ENCODE measurements at places on chromosomes 3 and 15. TPM values are rescaled to one million over a fixed set of nuclear protein-coding genes. Genes with fewer than 3 reads are reported as not detected.

DNA sequence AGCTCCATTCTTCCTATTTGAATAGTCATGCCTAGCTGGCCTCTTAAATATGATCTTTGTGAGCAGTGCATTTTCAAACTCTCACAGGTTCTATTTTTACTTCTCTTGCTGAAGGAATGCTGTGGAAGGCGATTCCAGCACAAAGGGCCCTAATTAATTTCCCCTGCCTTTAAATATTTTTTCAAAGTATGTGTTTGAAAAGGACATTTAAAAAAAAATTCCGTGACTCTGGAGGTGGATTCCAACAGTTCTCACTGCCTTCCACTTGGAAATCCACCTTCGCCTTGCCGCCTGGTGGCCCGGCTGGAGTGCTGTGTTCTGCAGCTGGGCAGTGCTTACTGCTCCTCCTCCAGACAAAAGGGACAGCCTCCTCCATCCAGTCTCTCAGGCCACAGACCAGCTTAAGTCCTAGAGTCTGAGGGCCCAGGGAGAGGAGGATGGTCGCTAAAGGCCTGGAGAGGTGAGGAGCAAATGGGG is 61.5 kb upstream of the CORO2B start:
- no peak for DNase-seq

DNA sequence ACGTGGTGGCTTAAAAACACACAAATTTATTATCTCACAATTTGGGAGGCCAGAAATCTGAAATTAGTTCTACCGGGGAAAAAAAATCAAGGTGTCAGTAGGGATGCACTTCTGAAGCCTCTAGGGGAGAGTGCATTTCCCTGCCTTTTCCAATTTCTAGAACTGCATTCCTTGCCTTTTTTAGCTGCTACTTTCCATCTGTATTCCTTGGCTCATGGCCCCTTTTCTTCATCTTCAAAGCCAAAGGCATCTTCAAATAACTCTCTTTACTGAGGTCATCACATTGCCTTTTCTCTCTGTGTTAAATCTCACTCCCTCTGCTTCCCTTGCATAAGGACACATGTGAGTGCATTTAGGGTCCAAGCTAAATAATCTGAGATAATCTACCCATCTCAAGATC is 69.5 kb upstream of the NEO1 start:
- DNase-seq, result no peak

DNA sequence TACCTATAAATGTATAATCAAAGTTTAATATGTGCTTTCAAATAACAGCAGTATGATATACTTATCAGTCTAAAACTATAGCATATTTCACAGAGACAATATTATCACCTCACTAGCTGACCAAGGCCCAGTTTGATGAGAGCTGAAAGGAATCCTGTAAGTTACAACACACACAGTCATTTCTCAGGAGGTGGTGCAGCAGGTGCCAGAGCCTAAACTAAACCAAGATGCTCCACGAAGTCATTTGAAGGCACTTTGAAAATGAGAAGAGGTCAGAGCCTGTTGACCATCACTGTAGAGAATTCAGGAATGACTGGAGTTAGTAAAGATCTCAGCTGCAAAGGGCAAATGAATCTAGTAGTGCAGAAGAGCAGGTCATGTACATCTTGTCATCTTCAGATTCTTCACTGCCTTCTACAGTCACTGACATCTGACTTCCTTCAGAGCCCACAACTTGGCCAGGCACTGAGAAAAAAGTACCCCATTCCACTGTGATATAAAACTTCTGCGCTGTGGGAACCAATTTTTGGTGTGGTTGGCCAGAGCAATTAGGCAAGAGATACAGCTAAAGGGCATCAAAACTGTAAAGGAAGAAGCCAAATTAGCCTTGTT is 7.9 kb downstream of the GBE1 start:
- no peak for DNase-seq

The TGM4 gene
- total RNA-seq, result not detected

The GOLGA6L10 gene
- total RNA-seq, result 6.2 TPM

DNA sequence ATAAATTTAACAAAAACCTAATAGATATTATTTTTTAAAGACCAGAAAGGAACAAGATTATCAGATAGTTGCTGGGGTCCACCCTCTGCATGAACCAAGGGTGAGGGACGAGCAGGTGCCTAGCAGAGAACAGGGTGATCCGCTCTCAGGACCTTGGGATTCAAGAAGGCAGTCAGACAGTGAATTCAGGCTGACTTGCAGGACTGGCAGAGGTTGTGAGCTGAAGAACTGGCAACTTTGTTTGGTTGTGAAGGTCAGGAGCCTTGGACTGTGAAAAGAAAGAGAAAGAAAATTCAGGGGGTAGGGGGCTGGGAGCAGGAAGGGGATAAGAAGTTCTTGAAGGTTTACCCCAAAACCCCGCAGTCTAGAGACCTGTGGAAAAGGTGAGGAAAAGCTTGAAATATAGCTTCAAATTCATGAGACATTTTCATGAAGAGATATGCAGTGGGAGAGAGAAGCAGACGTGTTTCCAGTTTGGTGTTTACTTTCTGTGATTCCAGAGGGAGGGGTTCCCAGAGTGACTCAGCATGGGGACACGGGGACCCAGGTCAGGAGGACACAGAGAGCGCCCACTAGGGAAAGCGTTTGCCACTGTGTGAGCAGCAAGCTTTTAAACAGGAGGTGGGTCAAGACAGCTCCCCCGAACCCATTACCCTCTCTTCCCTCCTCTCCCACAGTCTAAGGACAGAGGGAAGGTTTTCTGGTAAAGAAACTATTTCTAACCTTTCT is 217.2 kb upstream of the UMPS start:
- DNase-seq, result no peak

GRCh38 chr3:72492240-72492639 is 356.0 kb downstream of the SHQ1 start:
- DNase-seq, result peak; percentile 23

The RNU5B-1 gene
- not detected for total RNA-seq

DNA sequence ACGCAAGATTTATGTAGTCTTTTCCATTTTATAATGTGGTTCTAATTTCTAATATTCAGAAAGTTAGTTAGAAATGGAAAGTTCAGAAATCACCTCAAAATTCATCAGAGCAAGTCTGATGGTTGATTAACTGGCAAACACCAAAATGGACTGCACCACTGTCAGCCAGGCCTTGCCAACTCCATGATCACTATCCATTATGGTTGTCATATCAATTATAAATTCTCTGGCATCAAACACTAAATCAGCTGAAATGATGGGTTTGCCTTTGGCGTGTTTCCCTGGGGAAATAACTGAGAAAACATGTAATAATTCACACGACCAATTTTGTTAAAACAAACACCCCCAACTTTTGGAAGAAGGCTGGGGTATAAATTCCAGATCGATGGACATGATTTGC is 219.4 kb downstream of the CDIN1 start:
- DNase-seq, result no peak

The ACTC1 gene
- total RNA-seq, result not detected

The DLL4 gene
- total RNA-seq, result 20.0 TPM

The CKMT1B gene
- 0.29 TPM for total RNA-seq

The ASB14 gene
- total RNA-seq, result not detected

DNA sequence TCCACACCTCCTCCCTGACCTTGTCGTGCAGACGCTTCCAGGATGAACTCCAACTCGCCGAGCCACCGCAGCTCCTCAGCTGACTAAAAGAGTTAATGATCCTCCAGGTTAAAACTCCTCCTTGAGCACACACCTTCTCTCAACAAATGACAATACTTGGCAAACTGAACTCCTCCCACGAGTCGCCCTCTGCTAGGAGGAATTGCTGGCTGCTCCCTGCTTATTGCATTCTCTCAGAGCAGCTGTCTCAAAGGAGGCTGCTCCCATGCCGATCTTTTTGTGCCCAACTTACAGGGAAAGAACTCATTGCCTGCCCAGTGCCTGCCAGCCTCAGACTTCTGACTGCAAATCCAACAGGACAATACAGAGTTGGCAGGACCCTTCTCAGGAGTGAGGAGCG is at the start of gene ATP13A4:
Gene ATP13A4, minus strand, starts transcription at position 85 of the 400 bp plus-strand sequence. CDS start 96 bp downstream, outside the sequence.
- DNase-seq, result no peak

The ITGB5 gene
- total RNA-seq, result 106 TPM

DNA sequence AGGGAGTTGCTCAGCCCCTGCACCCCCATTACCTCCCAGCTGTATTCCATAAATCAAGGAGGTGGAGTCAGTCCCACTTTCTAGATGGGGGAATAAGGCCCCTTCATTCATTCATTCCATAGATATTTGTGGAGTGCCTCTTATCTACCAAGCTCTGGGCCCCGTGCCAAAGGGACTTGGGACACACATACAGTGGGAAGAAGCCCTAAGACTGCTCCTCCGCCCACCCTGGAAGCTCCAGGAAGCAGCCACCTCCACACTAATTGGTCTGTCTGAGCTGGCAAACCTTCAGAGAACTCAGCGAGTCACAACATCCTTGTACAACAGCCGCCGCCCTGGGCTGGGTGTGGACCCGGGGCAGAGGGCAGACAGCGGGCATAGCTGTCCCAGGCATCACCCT is 6.4 kb downstream of the STRA6 start:
- DNase-seq, result peak; percentile 75

The HIGD2B gene
- not detected for total RNA-seq

The STRA6 gene
- 0.26 TPM for total RNA-seq

DNA sequence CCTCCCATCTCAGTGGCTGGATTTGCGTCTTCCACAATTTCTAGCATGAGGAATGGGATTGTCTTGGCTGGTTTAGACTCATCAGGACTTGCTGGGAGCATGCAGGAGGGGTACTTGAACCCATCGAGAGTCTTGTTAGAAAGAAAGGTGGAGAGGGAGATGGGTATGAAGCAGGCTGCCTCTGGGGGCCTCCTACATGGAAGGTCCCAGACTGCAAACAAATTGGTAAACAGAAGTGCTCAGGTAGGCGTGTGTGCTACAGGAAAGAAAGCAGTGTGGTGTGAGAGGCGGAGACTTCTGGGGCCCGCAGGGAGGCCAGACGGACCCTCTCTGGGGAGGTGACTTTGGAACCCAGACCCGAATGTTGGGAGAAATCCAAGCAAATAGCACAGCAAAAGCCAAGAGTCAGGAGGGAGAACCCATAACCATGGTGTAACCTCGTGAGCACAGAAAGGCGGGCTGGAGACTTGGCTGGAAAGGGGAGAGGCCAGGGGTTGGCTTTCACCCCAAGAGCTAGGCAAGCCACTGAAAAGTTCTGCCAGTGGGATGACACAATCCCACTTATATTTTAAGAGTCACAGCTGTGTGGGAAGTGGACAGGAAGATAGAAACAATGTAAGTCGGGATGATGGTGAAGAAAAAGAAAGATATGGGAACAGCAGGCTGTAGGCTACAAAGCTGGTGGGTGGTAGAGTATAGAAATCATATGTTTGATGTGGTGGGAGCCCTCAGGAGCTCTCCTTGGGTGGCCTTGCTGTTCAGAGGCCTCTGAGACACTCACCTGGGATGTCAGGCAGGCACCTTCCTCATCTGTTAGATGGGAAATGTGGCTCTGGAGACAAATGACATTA is 130.1 kb upstream of the PRR20G start:
- no peak for DNase-seq

GRCh38 chr3:17942856-17943255 is 200.4 kb upstream of the TBC1D5 start:
- DNase-seq, result no peak

- DNase-seq, result no peak
These were observed 9.9 kb upstream of the SLC26A6 start for GRCh38 chr3:48644898-48645760.

- no peak for DNase-seq
These were observed 25.9 kb upstream of the PLXNA1 start for GRCh38 chr3:126956866-126957650.

The IL17RB gene
- total RNA-seq, result 1.3 TPM

DNA sequence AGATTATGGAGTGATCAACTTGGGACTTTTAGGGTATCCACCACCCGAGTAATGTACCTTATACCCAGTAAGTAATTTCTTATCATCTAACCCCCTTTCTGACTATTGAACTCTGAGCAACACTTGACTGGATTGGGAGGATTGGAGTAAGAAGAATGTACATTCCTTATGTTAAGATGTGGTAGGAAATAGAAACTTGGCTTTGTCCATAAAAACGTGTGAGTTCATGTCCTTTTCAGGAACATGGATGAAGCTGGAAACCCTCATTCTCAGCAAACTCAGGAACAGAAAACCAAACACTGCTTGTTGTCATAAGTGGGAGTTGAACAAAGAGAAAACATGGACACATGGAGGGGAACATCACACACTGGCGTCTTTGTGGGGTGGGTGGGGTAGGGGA is 112.3 kb downstream of the PTPRG start:
- no peak for DNase-seq

The CLCN2 gene
- total RNA-seq, result 0.77 TPM

DNA sequence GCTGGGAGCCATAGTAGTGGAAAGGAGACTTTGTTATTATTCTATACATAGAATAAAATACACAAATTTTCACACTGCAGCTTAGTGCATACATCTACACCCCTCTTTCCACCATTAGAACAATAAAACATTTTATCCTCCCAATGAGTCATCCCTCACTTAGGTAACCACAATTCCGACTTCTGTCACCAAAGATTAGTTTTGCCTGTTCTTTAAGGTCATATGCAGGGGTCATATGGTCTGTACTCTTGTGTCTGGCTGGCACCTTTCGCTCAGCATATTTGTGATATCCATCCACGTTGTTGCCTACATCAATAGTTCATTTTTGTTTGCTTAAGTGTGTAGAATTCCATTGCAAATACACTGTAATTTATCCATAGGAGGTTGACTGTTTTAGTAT is 399.4 kb downstream of the SHQ1 start:
- DNase-seq, result no peak

GRCh38 chr3:32240159-32240545 is 1.7 kb downstream of the CMTM8 start:
- DNase-seq, result no peak

- no peak for DNase-seq
These were observed 297.1 kb upstream of the RARB start for GRCh38 chr3:25130724-25131520.

The SLC28A1 gene
- total RNA-seq, result not detected

DNA sequence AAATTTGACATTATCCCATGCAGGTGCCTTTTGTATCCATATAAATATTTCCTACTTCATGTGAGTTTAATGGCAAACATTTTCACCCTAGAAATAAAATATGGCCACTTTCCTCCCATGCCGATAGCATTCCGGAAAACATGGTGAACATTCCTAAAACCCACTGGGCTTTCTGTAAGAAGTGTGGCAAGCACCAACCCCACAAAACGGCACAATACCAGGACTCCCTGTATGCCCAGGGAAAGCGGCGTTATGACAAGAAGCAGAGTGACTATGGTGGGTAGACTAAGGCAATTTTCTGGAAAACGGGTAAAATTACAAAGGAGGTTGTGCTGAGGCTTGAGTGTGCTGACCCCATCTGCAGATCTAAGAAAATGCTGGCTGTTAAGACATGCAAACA is 7.6 kb downstream of the ANXA2 start:
- no peak for DNase-seq

- DNase-seq, result no peak
These were observed 2.8 kb downstream of the TRNT1 start for GRCh38 chr3:3129579-3129978.

The POLQ gene
- not detected for total RNA-seq

DNA sequence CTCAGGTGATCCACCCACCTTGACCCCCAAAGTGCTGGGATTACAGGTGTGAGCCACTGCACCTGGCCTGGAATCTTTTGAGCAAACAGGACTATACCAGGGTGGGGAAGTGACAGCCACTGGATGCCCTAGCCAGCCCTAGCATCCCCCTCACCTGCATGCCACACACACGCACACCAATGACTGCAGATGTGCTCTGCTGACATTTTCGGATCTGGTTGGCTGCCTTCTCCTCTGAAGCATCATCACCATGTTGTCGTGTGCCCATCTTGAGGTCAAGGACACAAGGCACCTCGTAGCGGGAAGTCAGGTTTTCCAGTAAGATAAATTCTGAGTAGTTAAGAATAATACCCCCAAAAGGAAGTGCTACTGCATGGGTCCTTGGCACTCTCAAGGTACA is 3.7 kb upstream of the NCKIPSD start:
- DNase-seq, result no peak

All from uterus (tissue), 4 donors.